Endothelial cell of umbilical vein (primary cell): ENCODE measurements at places on chromosomes 2 and 18. TPM values are rescaled to one million over a fixed set of nuclear protein-coding genes. Genes with fewer than 3 reads are reported as not detected.

ANKRD44 gene
- 6.1 and 8.1 TPM in 2 replicates for total RNA-seq

YWHAQ gene
- total RNA-seq = 347 and 456 TPM in 2 replicates

CIB4 gene
- total RNA-seq = not detected in 2 replicates

HNMT gene
- total RNA-seq = 13.4 and 16.9 TPM in 2 replicates

PID1 gene
- total RNA-seq = not detected in 2 replicates

DUSP19 gene
- 1.7 and 1.9 TPM in 2 replicates for total RNA-seq

MC2R gene
- total RNA-seq = not detected in 2 replicates

KCNS3 gene
- 1.5 and 2.4 TPM in 2 replicates for total RNA-seq

DSG4 gene
- not detected in 2 replicates for total RNA-seq

PSMA8 gene
- total RNA-seq = not detected in 2 replicates

SLC4A5 gene
- total RNA-seq = 0.97 and 1.2 TPM in 2 replicates

PDIA6 gene
- 424 and 433 TPM in 2 replicates for total RNA-seq

IKZF2 gene
- total RNA-seq = 0.46 and 0.72 TPM in 2 replicates

DLX1 gene
- not detected in 2 replicates for total RNA-seq

CRYGD gene
- not detected in 2 replicates for total RNA-seq

OXER1 gene
- total RNA-seq = 0.18 TPM in 1 of 2 replicates, not detected in the other

CDH2 gene
- 59.5 and 84.2 TPM in 2 replicates for total RNA-seq

WNT10A gene
- not detected in 2 replicates for total RNA-seq

GEN1 gene
- total RNA-seq = 20.8 and 29.6 TPM in 2 replicates
